Right ventricle myocardium inferior (tissue), 1 donor: ENCODE measurements at places on chromosomes 2 and 18. TPM values are rescaled to one million over a fixed set of nuclear protein-coding genes. Genes with fewer than 3 reads are reported as not detected.

RAB27B gene
- total RNA-seq, result 0.08 TPM

CLEC4F gene
- total RNA-seq, result 0.22 TPM

TBR1 gene
- total RNA-seq, result not detected

KATNAL2 gene
- 2.7 TPM for total RNA-seq

PFN4 gene
- 0.32 TPM for total RNA-seq

CD8B2 gene
- not detected for total RNA-seq

HRH4 gene
- 0.19 TPM for total RNA-seq

FAM124B gene
- total RNA-seq, result 1.9 TPM

CHRNG gene
- total RNA-seq, result not detected

RAB6C gene
- 0.16 TPM for total RNA-seq

VWA3B gene
- total RNA-seq, result 0.38 TPM

LNPK gene
- total RNA-seq, result 38.8 TPM
